Erythroblast (primary cell): ENCODE measurements at places on chromosomes 11 and 22.

DNA sequence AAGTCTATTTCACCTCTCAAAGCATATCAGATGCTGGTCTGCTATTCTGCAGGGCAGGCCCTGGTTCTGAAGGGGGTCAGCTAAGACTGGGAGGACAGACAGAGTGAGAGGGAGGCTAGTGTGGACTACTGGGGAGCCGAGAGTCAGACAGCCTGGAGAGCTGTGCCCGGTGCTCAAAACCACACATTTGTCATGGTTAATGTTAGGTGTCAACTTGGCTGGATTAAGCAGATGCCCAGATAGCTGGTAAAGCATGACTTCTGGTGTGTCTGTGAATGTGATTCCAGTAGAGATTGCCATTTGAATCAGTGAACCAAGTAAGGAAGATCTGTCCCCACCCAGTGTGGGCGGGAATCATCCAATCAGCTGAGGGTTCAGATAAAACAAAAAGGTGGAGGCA, 102.6 kb downstream of the SNX19 start:
- no peak for DNase-seq

GRCh38 chr11:124970925-124971324, 16.9 kb downstream of the CCDC15 start:
- DNase-seq: no peak

- DNase-seq: peak; percentile 38
Observed at GRCh38 chr22:20859615-20860014, 808 bp downstream of the SNAP29 start.

GRCh38 chr22:40179526-40179925, 1.8 kb downstream of the TNRC6B start:
- DNase-seq: peak; percentile 16

DNA sequence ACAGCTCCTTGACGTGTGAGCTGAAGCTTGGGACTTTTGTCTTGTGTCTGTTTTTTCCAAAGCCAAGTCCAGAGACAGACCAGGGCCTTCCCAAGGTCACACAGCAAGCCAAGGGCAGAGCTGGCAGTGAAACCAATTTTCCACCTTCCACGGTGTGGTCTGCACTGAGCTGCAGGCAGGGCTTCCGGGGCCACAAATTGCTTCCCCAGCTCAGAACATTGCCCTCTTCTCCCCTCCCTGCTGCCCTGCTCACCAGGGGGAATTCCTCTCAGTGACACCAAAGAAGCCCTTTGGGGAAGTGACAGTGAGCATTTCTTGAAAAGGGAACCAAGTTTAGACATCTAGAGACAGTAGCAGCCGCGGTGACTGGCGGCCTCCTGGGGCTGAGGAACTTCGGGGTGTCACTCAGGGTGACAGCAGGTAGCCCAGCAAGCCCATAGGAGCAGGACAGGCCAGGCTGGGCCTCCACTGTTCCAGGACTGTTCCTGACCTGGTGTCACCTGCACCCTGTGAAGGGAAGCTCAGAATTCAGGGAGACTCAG, 9.2 kb downstream of the FXYD2 start:
- no peak for DNase-seq

DNA sequence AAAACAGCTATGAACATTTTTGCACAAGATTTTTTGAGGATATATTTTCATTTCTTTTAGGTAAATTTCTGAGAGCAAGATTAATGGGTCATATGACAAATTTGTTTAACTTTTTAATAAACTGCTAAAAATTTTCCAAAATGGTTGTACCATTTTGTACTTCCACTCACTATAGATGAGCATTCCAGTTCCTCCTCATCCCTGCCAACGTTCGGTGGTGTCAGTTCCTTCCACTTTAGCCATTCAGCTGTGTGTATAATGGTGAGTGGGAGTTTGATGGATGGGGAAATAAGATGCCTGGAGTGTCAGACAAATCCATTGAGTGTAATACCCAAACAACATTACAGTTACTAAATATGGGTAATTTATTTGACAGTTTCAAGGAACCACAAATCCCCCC, 49.7 kb downstream of the MIAT start:
- DNase-seq: no peak

DNA sequence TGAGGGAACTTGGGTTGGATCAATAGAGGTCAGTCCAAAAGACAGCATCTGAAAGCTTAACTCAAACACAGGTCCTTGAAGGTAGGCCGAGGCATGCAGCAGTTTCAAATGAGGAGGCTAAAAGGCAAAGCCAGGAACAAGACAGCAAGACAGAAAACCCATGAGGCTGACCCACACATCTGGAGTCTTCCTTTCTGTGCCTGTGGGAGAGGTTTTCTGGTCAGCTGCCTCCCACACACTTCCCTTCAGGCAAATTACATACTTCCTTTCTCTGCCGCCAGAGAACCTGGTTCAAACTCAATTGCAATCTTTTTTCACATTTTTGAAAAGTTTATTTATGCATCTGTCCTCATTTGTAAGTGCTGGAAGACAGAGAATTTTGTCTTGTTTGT, 29.8 kb upstream of the CRTAM start:
- DNase-seq: no peak

DNA sequence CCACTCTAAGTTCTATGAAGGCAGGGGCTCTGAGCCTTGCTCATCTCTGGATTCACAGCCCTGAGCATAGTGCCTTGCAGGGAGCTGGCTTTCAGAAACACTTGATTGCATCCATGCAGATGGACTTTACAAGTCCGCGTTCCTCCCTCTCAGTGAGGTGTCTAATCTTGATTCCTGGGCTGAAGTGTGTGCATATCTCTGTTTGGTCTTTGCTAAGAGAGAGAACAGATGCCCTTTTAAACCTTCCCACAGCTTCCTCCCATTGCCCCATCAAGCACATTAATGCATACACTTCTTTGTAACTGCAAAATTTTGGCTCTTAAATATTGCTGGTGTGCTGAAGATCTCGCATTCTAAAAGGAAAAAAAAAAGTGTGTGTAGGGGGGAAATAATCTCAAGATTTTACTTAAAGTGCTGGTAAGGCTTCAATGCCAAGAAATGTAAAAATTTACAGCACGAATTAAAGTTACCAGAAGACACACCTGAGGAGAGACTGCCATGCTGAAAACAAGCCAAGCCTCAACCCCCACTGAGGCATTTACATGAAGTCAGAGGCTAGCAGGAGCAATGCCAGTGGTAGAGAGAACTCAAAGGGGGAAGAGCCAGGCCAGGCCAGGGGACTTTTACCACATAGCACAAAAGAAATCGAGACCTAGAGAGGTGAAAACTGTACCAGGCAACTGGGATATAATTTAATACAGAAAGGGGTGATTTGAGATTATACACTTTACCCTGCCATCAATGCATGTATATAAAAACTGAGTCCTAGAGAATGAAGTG, 492.1 kb downstream of the SOX6 start:
- DNase-seq: no peak

DNA sequence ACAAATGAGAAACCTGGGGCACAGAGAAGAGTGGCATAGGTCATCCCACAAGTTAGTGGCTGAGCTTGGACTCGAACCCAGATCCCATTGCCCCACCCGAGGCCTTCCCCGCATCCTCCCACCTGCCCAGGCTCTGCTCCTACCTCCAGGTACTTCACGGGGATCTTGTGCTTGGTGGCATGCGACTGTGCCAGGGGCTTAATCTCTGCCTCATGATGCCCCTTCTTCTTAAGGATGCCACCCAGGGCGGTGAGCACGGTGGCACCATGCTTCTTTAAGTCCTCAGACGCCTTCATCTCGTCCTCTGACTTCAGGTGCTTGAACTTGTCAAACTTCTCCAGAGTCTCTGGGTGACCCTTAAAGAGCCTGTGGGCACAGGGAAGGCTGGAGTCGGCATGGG, 6.4 kb downstream of the MB start:
- no peak for DNase-seq

DNA sequence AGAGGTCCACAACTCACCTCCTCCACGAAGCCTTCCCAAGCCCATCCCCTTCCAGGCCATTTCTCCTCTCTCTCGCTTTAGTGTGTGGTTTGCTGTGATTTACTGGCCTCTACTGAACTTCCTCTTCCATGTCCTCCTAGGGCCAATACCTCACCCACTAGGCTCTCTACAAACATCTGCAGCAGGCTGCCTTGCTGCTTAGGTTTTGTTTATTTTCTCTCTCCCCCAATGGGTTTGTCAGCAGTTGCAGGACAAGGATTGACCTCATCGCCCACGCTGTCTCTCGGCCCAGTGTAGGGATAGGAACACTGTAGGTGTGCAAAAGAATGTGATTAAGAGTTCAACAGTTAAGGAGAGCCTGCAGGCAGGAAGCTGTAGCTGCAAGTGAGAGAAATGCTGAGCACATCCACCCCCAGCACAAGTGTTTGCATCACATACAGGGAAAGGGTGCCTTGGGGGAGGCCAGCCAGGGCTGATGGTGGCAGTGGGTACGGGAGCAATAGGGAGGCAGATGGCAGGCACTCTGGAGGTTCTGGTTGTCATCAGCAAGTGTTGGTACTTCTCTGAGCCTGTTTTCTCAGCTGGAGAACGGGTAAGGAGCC, 1.4 kb downstream of the PC start:
- no peak for DNase-seq
